ENCODE measurements at places on chromosomes 13 and 19.

- DNase-seq: no peak
Observed at GRCh38 chr19:35805526-35806102, 7.0 kb downstream of the PRODH2 start.

GRCh38 chr13:32845952-32846950 lies 170.0 kb upstream of the KL start:
- no peak for DNase-seq

DNA sequence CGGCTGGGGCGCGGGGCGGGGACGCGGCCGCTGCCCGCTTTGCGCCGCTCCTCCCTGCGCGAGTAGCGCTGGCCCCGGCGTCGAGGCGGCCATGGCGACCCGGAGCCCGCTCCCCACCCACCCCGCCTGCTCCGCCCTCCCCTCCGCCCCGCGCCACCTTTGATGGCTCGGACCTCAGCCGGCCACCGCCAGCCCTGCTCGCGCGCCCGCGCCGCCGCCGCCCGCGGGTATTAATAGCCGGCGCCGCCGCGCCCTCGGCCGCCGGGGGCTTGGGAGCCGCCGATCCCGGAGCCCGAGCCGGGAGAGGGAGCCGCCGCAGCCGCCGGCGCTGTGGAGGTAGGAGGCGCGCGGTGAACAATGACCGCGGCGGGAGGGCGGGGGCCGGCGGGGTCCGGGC lies 261 bp downstream of the FARP1 start:
- no peak for DNase-seq

- DNase-seq: no peak
Observed at GRCh38 chr19:50387176-50387867, 3.2 kb downstream of the POLD1 start.

DNA sequence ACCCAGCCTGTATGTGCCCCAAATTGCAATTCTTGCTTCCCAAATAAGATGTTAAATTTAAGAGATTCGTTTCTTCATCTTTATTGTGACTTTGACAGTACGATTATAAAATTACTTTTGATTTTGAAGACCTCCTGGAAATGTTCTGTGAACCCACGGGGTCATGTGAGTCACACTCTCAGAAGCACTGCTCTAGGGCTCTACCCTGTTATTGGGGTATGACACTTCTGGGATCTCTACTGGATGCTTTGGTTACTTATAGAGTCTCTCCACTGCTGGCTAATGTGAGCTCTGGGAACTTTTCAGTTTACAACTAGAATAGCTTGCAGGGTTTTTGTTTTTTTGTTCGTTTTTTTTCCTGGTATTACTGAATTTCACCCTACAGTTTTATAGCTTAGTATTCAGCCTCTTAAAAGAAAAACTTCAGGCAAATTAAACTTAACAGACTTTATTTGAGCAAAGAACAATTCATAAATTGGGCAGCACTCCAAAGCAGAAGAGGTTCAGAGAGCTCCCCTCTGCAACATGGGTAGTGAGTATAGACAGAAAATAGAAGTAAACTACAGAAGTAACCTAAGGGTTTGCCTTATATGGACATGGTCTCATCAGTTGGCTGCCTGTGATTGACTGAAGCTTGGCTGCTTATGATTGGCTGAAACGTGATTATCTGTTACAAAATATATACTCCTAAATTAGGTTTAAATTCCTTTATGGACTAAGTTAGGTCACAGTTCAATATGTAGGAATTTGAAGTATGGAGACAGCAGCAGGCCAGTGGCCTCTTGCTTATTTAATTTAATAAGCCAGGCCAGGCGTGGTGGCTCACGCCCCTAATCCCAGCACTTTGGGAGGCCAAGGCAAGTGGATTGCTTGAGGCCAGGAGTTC lies 28.5 kb upstream of the PSPC1 start:
- no peak for DNase-seq

DNA sequence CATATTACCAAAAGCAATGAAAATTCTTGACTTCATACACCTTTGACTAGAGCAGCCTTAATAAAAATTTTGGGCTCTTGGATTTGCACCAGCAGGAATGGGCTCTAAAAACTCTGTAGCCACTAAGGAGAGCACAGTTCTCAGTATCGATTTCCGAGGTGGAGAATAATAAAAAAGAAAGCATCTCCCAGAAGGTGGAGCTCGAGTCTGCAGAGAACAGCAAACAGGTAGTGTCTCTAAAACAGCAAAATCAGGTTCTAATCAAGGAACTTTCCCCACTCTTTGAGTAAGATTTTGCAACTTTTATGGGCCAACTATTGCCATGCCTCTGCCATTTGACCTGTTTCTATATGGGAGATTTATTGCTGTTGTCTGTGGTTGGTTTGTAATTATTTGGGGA lies 258.7 kb upstream of the GPC6 start:
- DNase-seq: no peak

DNA sequence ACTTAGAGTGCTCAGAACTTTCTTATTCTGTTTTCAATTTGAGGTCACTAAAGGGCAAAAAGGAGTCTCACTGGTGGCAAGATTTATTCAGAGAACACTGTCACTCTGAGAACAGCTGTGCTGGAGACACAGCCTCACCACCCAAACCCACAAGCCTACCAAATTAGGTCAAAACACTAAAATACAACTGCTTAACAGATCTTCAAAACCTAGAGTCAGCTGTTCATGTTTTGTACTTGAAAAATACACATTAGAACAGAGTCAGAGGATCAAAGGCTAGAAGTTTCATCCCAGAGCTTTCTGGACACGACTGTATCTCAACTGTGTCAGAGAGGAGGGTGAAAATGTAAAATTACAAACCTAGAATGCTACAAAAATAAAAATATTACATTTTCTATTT lies 89.3 kb downstream of the MIPEP start:
- no peak for DNase-seq

- no peak for DNase-seq
Observed at GRCh38 chr13:98252931-98253470, 75.9 kb upstream of the RNF113B start.

GRCh38 chr13:33252135-33252534 lies 33.4 kb downstream of the STARD13 start:
- no peak for DNase-seq

DNA sequence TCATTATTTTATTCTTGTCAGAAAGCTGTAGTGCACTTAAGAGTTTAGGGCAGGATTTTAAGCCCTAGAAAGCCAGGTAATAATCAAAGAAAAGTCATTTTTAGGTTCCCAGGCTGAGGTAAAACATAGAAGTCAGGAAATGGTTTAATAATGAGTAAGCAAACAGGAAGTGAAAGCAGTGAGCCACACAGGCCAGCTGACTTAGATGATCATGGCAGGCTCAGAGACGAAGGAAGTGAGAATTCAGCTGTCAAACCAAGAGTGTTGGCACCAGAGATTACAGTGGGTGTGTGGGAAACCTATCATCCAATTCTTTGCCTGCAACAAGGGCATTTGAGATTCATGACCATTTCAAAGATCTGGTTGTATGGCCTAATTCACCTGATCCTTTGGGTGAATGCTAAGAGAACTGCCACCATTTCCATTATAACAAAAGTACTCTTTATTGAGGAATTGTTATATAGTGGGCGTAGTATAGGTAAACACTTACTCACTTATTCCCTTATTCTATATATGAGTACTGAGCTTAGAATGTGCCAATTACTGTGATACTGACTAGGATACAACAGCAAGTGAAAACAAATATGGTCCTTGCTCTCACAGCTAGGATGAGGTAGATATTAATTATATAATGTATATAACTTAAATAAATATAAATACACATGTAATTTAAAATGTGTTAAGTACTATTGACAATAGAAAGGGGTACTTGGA lies 103.7 kb upstream of the EDNRB start:
- DNase-seq: no peak

DNA sequence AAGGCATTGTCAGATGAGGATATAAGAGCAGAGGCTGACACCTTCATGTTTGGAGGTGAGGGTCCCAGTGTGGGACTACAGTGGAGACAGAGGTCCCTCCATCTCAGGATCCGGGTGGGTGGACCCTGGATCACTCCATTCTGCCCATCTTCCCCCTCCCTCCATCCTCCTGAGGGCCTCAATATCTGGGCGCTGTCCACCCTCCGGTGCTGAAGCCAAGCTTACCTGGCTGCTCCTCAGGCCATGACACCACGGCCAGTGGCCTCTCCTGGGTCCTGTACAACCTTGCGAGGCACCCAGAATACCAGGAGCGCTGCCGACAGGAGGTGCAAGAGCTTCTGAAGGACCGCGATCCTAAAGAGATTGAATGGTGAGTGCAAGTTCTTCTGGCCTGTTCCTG lies 11.9 kb downstream of the CYP4F12 start:
- no peak for DNase-seq

GRCh38 chr13:110237875-110238817 lies 68.8 kb downstream of the COL4A1 start:
- no peak for DNase-seq

GRCh38 chr13:36706755-36707154 lies 32.9 kb downstream of the SERTM1 start:
- DNase-seq: no peak

DNA sequence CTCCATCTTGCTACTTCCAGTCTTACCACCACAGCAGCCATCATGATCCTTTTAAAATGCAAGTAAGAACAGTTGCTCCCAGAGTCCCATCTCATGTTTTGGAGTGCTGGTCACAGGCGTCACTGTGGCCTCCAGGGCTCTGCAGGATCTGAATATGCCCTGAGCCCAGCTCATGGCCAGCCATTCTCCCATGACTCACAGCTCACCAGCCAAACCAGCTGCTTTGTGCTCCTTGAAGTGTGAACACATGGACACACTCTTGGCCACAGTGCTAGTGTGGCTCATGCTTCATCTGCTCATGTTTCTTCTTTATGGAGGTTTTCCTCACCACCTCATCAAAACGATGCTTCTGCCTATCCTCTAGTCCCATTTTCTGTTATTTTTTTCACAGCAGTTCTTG lies 466.5 kb downstream of the UQCRFS1 start:
- DNase-seq: no peak

DNA sequence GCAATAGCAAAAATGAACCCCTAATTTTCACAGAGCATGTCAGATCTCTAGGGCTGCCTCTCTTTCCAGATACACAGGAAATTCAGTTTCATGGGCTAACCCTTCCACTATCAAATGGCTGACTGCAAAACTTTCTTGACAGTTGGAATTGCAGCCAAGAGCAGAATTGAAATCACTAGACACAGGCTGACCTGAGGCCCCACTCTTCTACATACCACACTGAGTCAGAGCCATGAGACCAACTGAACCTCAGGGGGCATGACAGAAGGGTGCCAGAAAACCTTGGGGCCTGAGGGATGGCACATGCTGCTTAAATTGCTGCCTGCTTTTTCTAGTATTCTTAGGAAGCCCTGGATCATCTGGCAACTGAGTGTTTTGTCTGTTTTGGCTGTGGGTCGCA lies 1.7 kb upstream of the DLEU7 start:
- no peak for DNase-seq

GRCh38 chr13:62997696-62998095 lies 1582.0 kb upstream of the PCDH20 start:
- no peak for DNase-seq

DNA sequence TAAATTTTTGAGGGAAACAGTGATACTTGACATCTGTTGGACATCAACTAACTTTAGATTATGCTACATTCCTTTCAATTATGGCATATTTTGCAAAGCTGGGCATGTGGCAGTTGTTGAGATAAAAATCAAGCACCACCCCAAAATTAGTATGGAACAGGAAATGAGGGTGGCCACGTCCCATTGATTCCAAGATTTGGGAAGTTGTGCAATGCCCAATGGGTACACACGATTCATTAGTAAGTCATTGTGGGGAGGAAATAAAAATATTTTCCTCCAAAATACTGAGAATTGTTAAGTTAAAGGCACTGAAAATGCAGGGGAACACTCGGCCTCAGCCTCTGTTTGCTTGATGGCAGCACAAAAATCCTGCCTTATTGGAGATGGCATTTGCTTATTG lies 7.6 kb downstream of the ERICH6B start:
- no peak for DNase-seq

- no peak for DNase-seq
Observed at GRCh38 chr13:104979281-104980030, 1556.0 kb downstream of the EFNB2 start.

GRCh38 chr13:24187185-24187584 lies 26.7 kb downstream of the SPATA13 start:
- DNase-seq: no peak

DNA sequence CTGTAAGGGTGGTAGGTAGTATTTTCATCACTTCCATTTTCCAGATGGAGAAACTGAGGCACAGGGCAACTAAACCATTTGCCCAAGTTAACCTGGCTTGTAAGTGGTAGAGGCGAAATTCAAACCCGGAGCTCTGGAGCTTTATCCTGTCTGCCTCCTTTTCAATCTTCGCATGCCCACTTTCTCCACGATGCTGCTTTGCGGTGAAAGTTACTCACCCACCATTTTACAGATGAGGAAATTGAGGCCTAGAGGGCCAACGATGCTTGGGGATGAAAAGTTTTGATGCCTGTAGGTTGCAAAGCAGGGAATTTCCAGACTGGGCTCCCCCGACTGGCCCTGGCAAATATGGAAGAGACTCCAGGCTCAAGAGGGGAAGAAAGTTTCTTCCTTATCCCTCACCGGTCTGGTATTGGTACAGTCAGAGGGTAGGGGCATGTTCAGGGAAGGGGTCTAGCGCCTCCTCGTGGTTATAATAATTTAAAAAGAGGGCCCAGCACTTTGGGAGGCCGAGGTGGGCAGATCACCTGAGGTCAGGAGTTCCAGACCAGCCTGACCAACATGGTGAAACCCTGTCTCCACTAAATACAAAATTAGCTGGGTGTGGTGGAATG lies 1.9 kb upstream of the SH2D3A start:
- no peak for DNase-seq

DNA sequence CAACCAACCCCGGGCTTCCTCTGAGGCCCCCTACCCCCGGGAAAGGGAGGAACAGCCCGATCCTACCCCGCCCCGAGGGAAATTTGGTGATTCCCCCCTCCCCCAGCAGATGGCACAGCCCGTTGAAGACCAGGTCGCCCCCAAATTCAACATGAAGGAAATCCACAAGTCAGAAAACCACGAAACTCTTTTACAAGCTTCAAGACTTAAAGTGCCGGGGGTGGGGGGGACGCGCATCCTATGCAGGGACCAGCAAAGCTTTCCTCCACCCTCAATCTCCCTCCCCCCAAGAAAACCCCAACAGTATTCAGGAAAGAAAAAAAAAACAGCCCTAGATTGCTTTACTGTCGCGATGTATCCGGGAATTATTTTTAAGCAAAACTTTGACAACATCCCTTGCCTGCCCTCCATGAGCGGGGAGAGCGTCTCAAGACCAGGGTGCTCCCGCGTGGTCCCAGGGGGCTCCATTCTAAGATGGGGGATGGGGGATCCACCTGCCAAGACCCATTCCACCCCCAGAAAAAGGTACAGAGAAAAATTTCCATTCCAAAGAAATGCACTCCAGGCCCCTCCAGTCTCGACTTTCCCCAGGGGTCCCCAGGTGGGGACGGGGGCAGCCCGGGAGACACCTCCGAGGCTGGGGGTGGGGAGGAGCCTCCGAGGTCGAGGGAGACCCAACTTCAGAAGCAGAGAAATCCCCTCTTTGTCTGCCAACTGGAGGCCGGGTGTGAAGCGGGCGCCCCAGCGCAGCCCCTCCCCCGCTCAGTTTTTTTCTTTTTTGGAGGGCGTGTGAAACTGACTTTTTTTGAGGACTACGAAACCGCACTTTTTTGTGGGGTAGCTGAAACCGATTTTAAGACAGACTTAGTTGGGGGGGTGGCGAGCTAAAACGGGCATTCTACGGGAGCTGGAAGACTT lies 1.5 kb downstream of the TCF3 start:
- DNase-seq: no peak

- DNase-seq: no peak
Observed at GRCh38 chr19:5247957-5248705, 92.5 kb downstream of the PTPRS start.

Data from NCI-H187 treated with DMSO at 0.1 percent for 48 hours (cell line).